NCI-H1092 (cell line): ENCODE measurements at places on chromosomes 7 and 10.

DNA sequence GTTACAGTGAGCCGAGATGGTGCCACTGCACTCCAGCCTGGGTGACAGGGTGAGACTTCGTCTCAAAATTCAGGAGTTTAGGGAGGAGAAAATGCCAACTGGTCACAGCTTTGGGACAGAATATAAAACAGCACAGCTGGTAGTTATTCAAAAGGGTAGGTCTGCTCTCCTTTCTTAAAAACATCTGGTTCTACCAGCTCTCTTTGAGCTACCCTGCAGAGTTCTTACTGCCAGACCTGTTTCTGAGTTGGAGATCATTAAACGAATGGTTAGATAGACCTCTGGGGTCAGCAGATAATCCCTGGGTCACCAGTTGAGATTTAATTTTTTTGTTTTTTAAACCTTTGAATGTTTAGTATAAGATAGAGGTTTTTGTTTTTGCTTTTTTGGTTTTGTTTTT is 52.6 kb downstream of the MCU start:
- no peak for DNase-seq

- no peak for DNase-seq
These were observed 211.4 kb downstream of the SEC23IP start for GRCh38 chr10:120103738-120104560.

GRCh38 chr10:131726076-131726880 is 174.5 kb upstream of the PPP2R2D start:
- DNase-seq, result peak; percentile 27

DNA sequence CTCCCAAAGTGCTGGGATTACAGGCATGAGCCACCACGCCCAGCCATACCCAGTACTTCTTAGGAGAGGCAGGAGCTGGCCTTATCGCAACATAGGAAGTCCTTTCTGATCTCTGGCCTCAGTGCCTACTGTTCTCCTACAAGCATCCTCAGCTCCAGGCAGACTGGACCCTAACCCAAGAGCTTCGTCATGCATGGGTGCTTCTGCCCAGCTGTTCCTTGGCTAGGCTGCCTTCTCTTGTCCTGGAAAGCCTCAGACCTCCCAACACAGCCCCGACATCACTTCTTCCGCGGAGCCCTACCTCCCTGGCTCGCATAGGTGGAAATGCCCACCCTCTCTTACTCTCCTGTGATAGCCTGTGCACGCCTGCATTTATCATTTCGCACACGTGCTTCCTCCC is 15.8 kb downstream of the BCL7B start:
- DNase-seq, result no peak

DNA sequence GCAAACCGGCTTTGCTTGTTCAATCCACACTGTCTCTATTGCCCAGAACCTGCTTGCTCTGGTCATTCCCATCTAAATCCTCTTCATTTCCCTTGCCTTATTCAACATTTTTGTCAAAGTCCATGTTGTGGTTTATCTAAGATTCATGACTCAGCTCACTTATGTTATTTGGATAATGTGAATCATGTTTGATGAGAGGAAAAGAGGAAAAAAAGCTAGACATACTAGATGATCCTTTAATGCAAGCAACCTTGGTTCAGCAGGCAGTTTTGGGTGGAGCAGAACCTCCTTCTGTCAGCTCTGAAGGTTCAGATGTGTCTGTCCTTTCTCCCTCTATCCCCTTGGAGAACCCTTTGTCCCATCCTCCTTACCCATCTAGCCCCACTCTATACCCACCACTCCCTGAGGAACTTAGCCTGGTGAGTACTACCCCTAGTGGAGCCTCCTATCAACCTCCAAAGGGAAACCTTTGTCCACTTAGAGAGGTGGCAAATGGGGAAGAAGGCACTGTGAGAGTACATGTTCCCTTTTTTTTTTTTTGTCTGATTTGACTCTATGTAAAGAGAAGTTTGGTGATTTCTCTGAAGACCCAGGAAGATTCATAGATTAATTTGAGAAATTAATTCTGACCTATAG is 2.1 kb upstream of the SAMD9L start:
- DNase-seq, result no peak

- DNase-seq, result no peak
These were observed 81.3 kb upstream of the LRRN3 start for GRCh38 chr7:111009526-111010040.

DNA sequence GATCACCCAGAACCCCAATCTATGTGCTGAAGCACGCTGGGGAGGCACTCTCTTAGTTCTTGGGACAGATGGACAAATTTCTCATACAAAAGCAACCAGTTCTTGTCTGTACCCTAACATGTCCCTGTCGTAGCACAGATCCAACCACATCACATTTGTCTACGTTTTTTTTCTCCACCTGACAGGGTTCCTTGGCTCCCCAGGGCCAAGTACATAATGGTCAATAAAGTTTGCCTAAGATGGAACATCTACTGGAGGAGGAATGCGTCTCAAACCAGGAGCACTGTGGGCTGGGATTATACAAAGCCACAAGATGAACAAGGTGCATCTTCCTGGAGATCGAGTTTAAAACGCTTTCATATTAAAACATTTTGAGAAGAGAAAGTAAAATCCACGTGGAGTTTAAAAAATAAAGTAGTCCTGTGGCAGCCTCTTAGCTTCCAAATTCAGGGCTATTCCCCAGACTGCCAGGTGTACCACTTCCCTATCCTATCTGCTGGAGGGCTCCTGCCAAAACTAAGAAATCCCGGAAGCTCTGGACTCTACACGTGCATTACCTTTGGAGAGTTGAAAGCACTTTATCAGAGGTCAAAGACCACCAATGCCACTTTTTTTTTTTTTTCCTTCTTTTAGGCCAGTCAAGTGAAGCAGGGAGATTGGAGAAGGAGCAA is 1.4 kb downstream of the TMEM243 start:
- DNase-seq, result no peak

- no peak for DNase-seq
These were observed 168.0 kb upstream of the RHEB start for GRCh38 chr7:151687523-151688235.

DNA sequence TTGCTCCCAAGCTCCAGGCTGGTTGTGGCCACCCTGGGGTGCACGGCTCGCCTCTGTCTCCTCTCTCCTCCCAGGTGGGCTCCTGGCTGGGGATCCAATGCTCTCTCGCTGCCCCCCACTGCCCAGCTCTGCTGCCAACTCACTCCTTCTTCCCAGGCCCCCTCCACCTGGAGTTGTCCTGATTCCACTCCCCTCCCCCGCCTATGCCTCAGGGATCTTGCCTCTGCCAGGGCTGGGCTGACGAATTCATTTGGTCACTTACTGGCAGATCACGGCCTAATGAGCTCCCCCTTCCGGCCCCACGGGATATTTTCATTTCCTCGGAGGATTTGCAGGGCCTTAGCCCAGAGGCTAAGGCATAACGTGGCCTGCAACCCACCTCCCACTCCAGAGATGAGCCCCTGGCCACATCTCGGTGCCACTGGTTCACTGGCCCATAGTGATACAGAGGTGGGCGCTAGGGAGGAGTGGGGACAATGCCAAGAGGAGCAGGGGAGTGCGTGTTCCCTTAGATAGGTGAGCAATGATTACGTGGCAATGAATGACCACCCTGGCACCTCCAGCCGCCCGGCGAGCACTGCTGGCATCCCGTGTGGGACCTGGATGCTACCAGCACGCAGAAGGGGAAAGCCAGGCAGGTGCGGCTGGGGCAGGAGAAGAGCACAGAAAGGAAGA is 344.6 kb upstream of the SHH start:
- peak; percentile 36 for DNase-seq

DNA sequence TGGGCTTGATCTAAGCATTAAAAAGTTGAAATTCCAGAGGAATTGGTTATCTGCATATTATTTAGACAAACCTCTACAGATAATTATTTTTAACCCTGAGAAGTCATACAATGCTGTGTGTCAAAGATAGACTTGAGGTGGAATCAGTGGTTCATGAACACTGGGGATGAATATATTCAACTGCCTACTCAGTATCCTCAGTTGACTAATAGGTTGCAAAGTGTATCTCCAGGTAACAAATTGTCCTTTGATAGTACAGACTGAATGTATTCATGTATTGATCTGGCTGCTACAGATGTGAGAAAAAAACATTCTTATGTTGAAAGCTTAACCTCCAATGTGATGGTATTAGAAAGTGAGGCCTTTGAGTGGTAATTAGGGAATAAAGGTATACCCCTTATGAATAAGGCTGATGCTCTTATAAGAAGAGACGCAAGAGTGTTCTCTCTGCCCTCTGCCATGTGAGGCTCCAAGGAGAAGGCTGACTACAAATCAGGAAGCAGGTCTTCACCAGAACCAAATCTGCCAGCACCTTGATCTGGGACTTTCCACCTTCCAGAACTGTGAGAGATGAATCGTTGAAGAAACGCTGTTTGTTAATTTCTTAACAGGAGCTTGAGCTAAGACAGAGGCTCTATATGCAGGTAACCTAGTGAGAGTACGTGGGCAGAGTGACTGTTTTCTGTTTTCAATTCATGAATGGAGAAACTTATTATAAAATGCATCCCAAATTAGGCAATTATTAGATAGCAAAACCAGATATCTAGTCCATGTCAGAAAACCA is 7.5 kb downstream of the MRPL32 start:
- DNase-seq, result no peak

- no peak for DNase-seq
These were observed 2.5 kb upstream of the AVPI1 start for GRCh38 chr10:97689559-97690020.

GRCh38 chr10:78746155-78746763 is 322.5 kb upstream of the ZMIZ1 start:
- no peak for DNase-seq

DNA sequence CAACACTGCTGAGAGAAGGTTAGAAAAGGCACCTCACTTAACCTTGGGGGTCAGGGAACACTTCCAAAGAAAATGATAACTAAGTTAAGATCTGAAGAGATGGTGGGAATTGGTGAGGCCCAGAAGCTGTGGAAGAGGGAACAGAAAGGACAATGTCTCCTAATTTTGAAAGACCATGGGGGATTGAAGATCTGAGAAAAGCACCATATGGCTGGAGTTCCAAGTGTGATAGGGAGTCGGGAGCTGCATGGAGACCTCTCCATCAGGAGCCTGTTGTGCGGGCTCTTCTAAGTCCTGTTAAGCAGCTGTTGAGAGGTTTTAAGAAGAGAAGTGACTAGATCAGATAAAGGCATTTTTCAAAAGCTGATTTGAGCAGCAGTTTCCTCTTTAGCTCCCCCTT is 254.3 kb downstream of the CDK14 start:
- DNase-seq, result peak; percentile 10

GRCh38 chr7:135454060-135454459 is 55.8 kb downstream of the CNOT4 start:
- no peak for DNase-seq

GRCh38 chr10:46216836-46217751 is 69.7 kb upstream of the ANTXRL start:
- DNase-seq, result no peak

GRCh38 chr7:6320791-6321190 is 48.4 kb upstream of the CYTH3 start:
- no peak for DNase-seq

GRCh38 chr10:120368338-120368737 is 88.7 kb upstream of the PLPP4 start:
- no peak for DNase-seq

DNA sequence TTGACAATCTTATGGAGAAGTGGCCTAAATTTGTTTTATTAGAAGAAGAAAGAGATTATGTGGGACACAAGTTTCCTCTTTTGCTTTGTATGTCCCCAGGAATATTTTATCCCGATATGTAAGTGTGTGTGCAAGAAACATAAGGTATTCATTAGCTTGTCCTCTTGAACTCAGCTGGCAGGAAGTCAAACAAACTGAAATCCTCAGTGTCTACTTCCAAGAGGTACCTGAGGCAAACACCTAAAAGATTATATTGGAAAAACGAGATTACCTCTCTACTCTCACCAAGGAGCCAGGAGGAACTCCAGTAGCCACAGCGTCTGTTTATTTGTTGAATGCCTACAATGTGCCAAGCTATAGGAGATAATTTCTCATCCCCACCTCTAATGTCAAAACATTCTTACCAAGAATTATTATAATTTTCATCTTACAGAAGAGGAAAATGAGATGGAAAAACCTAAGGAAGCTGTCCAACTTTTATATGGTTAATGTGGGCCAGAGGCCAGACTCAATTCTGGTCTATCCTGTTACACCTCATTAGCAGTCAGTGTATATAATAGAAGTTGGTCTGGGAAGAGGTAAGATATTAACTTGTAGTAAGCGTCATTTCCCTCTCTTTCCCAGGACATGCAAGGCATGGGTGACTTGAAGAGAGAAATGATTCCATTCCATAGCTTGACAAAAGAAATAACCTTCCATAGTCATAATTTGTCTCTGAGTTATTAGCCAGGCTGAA is 692.7 kb downstream of the MAGI2 start:
- DNase-seq, result no peak

GRCh38 chr10:31697271-31698180 is 231.1 kb downstream of the ARHGAP12 start:
- peak; percentile 55 for DNase-seq

- DNase-seq, result no peak
These were observed 193.1 kb downstream of the SORCS1 start for GRCh38 chr10:106971411-106971831.

GRCh38 chr7:100544967-100545359 is 6.0 kb downstream of the AGFG2 start:
- no peak for DNase-seq

DNA sequence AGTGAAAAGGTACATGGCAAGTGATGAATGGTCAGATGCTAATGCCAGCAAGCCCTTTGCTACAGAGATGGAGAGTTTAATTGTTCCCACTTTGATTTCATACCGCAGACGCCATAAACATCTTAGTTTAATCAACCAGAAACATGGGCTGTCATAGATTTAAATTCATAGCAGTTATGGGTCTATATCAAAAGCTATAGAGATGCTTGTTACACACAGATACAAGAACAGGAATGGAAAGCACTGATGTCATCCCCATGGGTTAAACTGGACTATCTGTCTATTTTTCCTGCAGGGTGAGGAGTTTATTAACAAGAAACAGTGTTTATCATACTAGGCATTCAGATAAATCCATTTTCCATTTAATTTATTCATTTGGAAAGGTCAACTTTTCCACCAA is 409.2 kb downstream of the NRG3 start:
- no peak for DNase-seq

DNA sequence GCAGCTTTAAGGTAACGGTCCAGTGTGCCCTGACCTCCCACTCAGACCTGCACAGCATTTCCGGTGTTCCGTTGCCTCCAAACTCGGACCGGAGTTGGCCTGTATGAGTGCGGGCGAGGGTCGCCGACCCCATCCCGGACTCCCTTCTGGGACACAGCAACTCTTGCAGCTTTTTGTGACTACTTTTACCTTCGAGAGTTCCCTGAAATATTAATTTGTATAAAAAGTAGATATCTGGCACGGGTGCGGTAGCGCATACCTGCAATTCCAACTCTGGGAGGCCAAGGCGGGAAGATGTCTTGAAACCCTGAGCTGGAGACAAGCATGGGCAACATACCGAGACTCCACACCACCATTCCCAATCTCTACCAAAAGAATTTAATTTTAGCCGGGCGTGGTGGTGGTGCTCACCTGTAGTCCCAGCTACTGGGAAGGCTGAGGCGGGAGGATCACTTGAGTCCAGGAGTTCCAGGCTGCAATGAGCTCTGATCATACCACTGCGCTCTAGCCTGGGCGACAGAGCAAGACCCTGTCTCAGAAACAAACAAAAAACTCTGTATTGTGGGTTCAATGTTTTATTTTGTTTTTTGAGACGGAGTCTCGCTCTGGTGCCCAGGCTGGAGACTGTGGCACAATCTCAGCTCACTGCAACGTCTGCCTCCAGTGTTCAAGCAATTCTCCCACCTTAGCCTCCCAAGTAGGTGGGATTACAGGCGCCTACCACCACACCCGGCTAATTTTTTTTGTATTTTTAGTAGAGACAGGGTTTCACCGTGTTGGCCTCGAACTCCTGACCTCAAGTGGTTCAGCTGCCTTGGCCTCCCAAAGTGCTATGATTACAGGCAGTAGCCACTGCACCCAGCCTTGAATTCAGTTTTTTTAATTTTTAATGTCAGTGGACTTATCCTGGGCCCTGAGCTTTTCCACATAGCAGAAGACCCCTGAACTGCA is 1.1 kb upstream of the PPP1R35 start:
- no peak for DNase-seq
